A549 treated with DMSO at 1 μM for 4 hours (cell line): ENCODE measurements at places on chromosomes 2 and 18. TPM values are rescaled to one million over a fixed set of nuclear protein-coding genes. Genes with fewer than 3 reads are reported as not detected.

The FAM237A gene
- not detected in 5 replicates for total RNA-seq

The FEV gene
- total RNA-seq, result not detected in 5 replicates

The MC2R gene
- not detected in 5 replicates for total RNA-seq

The CROCC2 gene
- not detected in 5 replicates for total RNA-seq
